Activated naive CD4-positive, alpha-beta T cell (primary cell): ENCODE measurements at places on chromosomes 5 and 9.

- DNase-seq, result no peak
Observed at GRCh38 chr5:2205596-2206226, 323.0 kb upstream of the IRX4 start.

- DNase-seq, result no peak
Observed at GRCh38 chr5:133994297-133994989, 10.3 kb downstream of the VDAC1 start.

- no peak for DNase-seq
Observed at GRCh38 chr5:143605403-143606005, 202.0 kb upstream of the NR3C1 start.

DNA sequence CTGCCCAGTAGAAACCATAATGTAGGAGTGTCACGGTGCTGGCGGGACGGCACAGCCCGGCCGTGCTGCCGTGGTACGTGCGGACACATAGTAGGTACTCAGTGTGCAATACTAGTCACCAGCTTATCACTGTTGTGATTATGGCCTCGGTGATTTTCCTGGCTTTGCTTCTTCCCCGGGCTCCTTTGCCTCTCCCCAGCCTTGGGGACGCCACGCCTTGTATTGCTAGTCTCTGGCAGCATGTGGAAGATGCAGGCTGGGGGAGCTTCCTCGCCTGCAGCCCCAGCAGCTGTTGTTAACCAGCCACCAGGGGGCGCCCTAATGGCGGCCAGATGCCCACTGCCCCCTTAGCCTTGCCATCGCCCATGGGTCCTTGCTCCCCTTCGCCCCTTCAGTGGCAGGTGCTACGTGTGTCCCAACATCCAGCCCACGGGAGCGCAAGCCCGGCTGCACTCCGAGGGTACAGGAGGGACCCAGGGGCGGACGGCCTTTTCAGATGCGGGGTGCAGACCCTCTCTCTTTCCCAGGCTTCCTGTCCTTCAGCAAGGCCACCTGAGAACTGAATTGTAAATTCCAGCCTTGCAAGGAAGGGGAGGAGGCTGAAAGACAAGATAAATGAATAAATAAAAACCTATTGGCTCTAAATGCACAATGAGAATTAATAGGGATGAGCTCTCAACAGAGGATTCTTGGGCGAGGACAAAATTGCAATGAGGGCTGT, 8.0 kb downstream of the NTNG2 start:
- DNase-seq, result peak; percentile 32

GRCh38 chr9:3887221-3887653, 361.4 kb upstream of the RFX3 start:
- DNase-seq, result no peak

- DNase-seq, result no peak
Observed at GRCh38 chr5:33008751-33009418, 297.8 kb downstream of the NPR3 start.

- DNase-seq, result no peak
Observed at GRCh38 chr5:60510663-60511062, 189.3 kb downstream of the DEPDC1B start.

DNA sequence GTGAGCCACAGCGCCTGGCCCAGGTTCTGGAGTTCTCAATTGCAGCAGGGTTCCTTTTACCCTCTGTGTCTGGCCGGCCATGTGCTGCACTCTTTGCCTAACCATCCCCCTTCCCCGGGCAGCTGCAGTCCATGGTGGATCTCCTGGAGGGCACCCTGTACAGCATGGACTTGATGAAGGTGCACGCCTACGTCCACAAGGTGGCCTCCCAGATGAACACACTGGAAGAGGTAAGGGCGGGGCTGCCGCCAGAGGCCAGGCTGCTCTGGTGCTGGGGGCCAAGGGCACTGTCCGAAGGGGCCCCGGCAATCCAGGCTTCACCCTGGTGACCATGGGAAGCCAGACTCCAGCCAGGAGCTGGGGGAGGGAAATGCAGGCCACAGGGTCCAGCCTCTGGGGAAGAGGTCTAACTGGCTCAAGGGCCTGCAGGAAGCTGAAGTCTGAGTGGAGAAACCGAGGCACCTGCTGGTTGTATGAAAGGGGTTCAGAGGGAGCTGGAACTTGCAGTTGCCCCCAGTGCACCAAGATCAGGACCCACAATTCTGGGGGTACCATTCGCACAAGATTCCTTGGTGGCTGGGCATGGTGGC, 18.1 kb downstream of the OLFML2A start:
- DNase-seq, result no peak

- no peak for DNase-seq
Observed at GRCh38 chr5:159017786-159018185, 81.9 kb downstream of the EBF1 start.

GRCh38 chr9:86614871-86615849, 260.9 kb upstream of the TUT7 start:
- no peak for DNase-seq

GRCh38 chr9:128098297-128099230, 29.0 kb downstream of the PTGES2 start:
- no peak for DNase-seq

DNA sequence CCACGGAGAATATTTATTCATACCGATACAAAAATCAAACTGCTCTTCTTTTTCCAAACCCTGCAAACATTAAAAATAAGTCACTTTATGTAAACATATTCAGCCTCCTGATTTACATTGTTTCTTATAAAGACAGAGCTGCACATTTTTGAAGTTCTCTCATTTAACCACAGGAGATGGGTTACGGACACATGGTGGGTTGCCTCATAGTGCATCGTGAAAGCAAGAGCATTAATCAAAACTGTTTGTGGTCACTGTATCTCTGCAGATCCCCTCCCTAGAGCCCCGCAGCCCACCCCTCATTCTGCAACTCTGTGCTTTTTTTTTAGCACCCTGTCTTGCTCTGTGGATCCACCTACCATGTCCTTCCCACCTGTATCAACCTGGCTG, 43.3 kb upstream of the EQTN start:
- no peak for DNase-seq

DNA sequence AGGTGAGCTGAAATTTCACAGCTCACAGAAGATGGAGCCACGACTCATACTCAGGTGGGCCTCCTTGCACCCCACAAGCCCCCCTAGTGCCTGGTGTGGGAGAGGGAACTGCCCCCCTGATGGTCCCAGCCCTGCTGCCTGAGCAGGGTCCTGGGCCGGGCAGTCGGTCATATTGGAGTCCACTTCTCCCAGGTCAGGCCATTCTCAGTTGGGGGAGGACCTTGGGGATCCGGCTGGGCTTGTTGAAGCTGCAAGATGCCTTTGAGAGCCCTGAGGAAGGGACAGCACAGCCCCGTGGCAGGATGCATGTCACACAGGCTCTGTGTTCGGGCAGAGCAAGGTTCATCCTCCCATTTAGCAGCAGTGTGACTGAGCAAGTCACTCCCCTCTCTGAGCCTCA, 56.6 kb downstream of the ERGIC1 start:
- DNase-seq, result no peak

DNA sequence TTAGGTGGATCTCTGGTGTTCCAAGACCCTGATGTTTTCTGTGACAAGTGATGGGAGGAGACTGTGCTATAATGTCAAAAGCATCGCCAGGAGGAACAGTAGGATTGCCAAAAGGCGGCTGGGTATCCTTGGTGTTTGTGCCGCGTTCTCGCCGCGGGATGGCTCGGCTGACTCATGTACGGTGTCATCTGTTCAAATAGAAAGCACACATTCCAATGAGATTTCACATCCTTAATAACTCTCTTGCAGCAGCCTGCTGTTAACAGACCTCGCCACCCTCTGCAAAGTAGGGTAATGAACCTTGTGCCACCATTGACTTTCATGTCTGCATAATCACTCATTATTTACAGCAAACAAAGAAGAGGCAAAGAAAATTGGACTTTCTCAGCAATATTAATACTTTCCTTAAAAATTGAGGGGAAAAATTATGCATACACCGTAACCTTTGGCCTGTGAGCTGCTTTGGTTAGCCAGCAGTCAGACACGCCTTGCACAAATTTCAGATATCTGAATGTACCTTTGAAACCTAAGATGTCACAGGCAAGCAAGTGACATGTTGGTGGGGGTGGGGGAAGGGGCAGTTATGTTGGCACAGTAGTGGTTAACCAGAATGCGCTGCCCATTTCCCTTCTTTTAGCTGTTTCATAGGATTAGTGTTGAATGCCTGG, 289.4 kb downstream of the EFNA5 start:
- DNase-seq, result no peak

- DNase-seq, result no peak
Observed at GRCh38 chr5:3604501-3604900, 8.9 kb downstream of the IRX1 start.

DNA sequence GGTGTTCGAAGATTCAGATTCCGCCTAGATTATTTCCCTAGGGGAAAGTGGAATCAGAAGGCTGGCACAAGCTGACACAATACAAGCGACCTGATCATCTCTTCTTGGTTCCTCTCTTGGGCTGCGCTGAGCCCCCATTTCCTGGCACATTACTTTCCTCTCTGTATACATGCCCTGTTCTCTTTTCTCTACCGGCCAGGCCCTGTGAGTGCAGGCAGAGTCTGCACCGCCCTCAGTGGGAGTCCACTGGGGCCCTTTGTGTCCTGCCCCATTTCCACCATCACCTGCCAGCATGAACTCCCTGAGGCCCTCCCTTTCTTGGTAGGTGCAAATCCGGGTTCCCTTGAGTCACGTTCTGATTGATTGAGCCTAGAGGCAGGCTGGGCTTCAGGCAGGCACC, 287.9 kb downstream of the MSX2 start:
- no peak for DNase-seq

- no peak for DNase-seq
Observed at GRCh38 chr9:91680998-91681397, 257.4 kb upstream of the NFIL3 start.

GRCh38 chr5:31193591-31194467, at the start of gene CDH6:
CDH6 (plus strand) TSS chr5:31193686; CDS start chr5:31267474, 73,788 bp downstream.
- no peak for DNase-seq

GRCh38 chr5:156815988-156816599, 34.0 kb upstream of the PPP1R2B start:
- DNase-seq, result no peak

GRCh38 chr5:24376210-24376609, 268.6 kb downstream of the CDH10 start:
- no peak for DNase-seq

DNA sequence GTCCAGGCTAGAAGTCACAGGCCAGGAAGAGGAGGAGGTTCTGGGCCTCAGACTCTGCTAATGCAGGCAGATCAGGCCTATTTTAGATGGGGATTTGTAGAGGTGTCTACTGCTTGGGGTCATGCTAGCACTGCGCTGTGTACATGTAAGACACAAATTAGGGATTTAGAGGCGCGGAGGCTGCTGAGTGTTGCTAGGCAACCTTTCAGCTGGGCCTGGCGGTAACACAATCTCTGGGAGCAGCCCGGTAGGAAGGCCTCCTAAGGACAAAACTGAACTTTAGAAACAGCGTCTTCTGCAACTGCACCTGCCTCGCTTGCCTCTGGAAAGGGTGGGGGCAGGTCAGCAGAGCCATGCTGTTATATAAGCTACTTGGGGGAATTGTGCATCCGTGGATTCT, 147.9 kb downstream of the MACROH2A1 start:
- no peak for DNase-seq

GRCh38 chr5:158810615-158811014, 289.1 kb downstream of the EBF1 start:
- no peak for DNase-seq

DNA sequence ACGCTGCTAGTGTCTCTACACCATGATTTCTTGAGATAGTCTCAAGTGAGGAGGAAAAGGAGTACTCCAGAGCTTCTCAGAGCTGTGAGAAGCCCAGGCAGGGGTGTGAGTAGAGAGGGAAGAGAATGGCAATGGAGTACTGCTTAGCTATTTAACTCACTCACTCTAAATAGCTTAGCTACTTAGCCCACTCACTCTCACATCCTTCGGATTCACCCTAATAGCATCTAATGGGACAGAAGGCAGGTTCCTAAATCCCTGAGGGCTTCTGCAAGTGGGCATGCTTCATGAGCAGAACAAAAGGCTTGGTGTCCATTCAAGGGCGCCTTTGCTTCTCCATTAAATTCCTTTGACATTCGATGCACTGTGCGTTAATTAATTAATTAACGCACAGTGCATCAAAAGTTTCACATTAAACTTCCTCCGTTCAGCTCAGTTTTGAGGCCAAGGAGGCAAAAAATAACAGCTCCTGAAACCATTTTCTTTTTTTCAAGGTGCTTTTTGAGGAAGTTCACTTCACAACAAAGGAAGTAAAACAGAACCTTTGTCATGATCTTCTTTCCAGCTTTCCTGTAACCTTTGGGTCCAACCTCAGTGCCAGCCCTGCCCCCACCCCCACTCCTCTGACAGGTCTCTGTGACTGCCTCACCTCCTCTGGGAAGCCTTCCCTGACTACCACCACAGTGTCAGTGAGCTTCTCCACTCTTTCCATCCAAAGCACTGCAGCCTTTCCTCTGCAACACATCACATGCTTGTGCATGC, 294.0 kb downstream of the SEC61B start:
- no peak for DNase-seq

DNA sequence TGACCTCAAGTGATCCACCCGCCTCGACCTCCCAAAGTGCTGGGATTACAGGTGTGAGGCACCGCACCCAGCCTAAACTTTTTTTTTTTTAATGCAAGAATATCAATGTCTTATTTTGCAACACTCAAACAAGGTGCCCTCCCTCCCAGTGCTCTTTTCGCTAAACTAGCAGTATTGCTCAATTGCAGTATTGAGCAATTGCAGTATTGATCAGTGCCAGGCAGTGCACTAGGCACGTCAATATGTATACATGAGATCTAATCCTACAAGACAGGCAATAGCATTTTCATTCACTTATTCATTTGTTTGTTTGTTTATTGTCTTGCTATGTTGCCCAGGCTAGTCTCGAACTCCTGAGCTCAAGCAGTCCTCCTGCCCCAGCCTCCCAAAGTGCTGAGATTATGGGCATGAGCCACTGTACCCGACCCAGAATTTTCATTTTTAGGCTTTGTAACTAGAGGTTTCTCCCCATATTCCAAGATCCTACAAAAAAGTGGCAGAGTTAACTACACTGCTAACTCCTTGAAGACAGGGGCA, 94.5 kb downstream of the TTLL11 start:
- DNase-seq, result no peak

DNA sequence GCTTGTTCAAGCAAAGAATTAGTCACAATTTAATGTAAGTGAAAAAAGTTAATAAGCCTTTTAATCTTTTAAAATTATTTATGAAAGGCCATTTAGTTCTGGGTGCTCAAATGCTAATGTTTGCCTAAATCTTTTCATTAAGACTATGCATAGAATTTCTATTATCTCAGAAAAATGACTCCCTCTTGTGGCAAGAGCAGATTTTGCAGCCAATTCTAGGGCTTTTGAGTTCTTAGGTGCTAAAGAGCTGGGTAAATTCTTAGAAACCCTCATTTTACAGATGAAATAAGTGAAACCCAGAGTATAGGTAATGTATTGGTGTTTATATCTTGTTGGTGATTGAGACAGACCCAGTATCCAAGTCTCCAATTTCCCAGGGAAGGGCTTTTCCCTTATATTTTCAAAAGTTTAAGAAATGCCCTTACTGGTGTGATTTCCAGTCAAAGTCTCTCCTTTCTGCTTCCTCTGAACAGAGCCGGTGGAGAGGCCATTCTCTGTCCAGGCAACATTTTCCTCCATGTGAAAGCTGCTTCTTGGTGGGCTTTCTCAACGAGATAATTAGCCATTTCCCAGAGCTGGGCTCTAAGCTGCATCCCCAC, 24.1 kb upstream of the PCSK5 start:
- DNase-seq, result no peak

GRCh38 chr9:111102793-111103464, 64.7 kb upstream of the LPAR1 start:
- DNase-seq, result no peak

GRCh38 chr9:3515405-3515804, 10.4 kb downstream of the RFX3 start:
- no peak for DNase-seq
